ENCODE measurements at places on chromosomes 4 and X.

DNA sequence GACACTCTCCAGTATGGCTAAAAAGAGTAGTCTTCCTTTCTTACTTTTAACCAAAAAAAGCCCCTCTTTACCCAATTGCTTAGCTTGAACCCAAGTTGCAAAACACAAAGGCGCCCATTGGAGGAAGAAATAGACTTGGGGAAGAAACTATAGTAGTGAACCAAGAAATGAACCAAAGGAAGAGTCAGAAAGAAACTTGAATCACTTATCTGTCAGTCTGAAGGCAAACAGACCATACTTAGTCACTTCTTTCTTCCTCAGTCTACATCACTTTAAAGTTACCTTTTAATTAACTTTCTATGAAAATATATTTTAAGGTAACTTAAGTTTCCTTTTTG, 161.4 kb upstream of the GIMD1 start:
- DNase-seq, result no peak

DNA sequence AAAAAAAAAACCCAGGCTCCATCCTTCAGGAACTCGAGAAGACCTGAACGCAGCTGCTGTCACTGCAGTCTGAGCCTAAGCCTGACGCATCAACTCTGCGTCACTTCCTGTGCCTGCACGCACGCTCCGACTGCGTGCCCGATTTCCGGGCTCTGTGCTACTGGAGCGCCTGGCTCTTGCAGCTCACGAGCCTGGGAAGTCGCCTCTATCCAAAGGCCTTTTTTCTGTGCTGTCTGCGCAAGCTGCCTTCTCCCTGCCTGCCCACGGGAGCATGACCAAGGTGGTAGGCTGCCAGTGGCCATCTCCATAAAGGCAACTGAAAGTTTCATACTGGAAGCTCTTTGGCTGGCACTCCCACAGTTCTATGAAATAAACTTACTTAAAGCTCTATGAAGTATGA, 9.9 kb upstream of the GASK1B start:
- no peak for DNase-seq

- DNase-seq, result no peak
Measured at GRCh38 chrX:134732152-134732551, 73.9 kb upstream of the PLAC1 start.

DNA sequence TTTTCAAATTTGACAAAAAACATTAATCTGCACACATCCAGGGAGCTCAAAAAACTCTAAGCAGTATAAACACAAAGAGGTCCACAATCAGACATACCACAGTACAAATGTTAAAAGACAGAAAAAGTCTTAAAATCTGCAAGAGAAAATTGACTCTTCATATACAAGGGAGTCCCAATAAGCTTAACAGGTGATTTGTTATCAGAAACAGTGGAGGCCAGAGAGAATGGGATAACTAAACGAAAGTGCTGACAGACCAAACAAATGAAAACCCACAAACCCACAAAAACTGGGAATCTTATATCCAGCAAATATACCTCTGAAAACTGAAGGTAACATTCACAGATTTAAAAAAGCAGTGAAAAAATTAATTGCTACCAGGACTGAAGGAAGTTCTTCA, 182.0 kb upstream of the PAQR3 start:
- DNase-seq, result no peak

DNA sequence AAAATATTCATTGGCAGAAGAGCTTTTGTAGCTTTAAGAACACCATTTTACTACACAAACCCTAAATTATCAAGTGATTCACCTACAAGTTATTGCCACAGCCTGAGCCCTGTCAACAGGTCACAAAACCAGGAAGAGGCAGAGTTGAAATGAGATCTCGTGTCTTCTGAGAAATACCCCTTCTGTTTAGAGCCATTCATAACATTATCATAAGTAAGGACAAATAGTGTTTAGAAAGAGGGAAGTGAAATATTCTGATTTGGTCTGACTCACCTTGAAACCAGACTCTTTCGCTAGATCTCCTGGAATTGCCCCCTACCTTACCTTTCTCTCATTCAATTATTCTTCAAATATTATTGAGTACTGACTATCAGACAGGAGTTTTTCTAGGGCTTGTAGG, 5.9 kb downstream of the ETDB start:
- DNase-seq, result no peak

DNA sequence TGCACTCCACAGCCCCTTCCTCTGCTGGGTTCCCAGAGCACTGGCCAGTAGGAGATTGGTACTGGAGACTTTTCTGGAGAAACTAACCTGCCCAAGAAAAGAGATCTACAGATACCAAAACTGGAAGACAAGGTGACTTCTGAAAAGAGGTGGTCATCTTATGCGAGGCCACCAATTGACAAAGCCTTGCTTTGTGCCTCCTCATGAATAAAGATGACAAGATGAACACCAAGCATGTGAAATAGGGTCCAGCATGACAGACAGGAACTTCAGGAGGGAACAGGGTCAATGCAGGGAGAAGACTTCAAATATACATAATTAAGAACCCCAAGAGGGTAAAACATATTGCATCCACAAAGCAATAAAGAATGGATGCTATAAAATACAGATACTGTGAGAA, 137.9 kb downstream of the APBB2 start:
- DNase-seq, result no peak

DNA sequence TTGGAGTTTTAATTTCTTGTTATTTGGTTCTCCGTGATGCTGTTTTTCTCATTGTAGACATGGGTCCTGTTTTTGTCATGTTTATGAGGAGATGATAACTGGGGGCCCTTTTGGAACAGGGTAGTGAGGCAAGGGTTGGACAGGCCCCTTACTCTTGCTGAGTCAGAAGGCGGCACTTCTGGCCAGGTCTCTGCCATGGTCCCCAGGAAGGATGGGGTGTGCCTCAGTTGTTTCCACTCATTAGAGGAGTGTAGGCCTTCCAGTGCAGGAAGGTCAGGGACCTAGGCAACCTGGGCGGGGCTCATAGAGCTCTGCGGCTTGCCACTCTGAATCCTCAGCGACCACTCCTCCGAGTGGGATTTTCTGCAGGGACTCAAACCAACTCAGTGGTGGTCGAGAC, 68.2 kb downstream of the NELFA start:
- no peak for DNase-seq

- DNase-seq, result no peak
Measured at GRCh38 chr4:48033412-48033811, 16.8 kb downstream of the NIPAL1 start.

DNA sequence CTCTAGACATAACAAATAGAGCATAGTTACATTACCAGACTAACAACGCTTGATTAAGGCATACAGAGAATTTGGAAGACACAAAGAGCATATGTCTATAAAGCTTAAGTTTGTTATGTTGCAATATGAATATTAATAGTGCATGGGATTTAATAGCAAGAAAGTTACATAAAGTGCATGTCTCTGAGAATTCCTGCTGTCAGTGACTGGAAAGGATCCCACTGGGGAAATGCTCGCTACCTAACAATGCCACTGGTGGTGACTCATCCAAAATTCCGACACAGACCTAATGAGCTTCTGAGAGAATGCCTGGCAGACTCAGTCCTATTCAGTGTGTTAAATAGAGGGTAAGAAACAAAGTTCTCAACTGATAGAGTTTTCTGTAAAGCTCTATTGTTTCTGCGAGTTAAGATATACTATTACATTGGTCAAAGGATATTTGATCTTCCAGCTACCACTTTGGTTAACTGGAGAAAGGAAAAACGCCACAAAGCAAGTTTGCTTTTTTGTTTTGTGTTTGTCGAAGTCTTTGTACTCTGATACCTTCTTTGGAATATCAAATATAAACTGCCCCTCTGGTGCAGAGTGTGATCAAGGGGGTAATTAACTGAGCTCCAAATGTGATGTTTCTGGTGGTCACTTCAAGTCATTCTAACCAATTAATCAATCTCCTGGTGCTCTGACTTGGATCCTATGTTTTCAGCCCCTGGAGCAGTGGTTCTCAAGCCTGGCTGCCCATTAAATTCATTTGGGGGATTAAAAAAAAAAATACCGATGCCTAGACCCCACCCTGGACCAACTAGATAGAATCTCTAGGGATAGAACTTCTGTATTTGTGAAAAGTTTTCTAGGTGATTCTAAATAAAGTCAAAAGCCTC, 107.9 kb downstream of the PALLD start:
- DNase-seq, result no peak

GRCh38 chr4:147862043-147862692, 130.3 kb downstream of the ARHGAP10 start:
- DNase-seq, result no peak

- DNase-seq, result no peak
Measured at GRCh38 chr4:106172861-106173260, 143.1 kb downstream of the TBCK start.

DNA sequence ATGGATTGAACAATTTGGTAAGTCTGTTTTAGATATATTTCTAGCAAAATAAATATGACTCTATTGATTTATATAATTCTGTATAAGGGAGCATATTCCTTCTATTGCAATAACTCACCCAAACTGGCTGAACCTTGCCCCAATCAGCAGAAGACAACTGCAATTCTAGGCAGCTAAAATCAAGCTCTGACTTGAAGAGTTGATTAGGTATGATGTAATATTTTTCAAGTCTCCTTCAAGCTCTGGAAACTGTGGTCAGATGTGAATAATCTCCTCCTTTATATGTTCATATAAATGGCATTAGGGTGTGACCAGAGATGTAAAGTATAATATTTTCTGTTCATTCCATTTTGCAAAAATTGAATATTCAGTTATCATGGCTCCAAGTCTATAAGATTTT, 8.2 kb downstream of the RASSF6 start:
- DNase-seq, result no peak

DNA sequence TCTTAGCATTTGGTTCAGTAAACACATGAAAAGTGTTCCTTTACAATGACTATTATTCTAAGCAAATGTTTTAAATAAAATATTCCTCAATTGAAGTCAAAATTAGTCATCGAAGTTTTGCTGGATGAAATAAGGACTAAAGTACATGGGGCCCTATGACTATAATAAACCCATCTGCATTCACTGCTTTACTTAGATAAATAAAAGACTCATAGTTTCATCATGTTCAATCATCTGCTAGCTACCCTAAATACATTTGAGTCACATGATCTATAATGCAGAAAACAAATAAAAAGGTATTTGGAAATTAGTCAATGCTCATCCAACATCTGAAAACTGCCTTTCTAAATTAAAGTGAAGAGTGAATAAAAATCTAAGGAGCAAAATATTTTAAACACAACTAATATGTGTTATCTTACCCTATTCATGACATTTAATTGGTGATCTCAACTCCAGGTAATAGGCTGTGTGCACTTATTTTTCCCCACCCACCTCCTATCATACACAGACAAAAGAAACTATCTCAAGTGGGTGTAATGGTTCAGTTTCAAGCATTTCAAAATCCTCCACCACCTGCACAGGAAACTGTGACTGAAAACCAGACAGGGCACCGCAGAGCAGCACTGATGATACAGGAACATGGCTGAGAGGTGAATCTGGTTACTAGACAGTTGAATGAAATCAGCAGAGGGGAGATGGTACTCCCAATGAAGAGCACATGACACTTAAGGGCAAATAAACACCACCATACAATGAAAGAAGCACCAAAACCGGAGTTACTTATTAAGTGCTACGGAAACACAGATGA, 78.6 kb downstream of the CAMK2D start:
- peak; percentile 79 for DNase-seq

GRCh38 chrX:12825801-12826200, 34.6 kb downstream of the PRPS2 start:
- no peak for DNase-seq

DNA sequence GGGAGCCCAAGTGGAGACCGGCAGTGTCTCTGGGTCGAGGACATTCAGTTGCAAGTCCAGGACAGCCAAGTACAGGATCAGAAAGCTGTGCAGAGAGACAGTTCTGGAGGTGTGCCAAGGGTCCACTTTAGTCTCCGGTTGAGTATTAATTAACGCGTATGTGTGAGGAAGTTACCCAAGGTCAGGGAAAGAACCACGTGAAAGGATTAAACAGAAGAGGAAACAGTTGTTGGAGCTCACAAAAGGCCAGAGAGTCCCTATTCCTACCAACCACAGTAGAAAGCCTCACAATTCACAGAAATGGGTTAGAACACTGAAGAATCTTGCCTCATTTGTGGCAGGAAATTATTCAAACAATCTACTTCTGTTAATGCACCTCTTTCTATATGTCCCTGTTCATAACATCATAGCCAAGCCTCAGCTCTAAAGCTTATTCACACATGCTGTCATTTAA, 17.9 kb upstream of the NSUN7 start:
- DNase-seq, result peak; percentile 19

- DNase-seq, result no peak
Measured at GRCh38 chrX:9707306-9708033, 58.2 kb downstream of the GPR143 start.

GRCh38 chr4:1938027-1938426, 66.8 kb downstream of the NSD2 start:
- DNase-seq, result no peak

GRCh38 chrX:133638285-133638684, 223.0 kb upstream of the GPC4 start:
- no peak for DNase-seq

Measured in CD4-positive, alpha-beta T cell treated with Interleukin-17A for 1 hour (primary cell).